ENCODE measurements at places on chromosomes 6 and 20.
A peak's percentile ranks its signal among the peaks of the same experiment; 100 is the strongest.

DNA sequence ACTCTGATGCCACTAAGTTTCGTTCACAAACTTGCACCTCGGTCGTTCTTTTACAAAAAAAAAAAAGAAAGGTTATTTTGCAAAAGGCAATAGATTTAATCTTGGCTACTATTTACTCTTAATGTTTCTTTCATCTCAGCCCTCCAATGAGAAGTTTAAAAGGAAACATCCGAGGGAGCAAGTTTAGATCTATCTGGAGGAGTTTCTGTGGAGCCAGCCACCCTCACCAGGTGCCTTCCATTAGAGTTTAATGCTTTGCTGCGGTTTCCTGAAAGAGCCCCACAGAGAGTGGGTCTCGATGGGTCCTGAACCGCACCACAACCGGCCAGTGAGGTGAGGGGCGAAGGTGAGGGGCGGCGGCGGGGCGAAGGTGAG, 632 bp downstream of the PRKN start:
- DNase-seq: no peak

DNA sequence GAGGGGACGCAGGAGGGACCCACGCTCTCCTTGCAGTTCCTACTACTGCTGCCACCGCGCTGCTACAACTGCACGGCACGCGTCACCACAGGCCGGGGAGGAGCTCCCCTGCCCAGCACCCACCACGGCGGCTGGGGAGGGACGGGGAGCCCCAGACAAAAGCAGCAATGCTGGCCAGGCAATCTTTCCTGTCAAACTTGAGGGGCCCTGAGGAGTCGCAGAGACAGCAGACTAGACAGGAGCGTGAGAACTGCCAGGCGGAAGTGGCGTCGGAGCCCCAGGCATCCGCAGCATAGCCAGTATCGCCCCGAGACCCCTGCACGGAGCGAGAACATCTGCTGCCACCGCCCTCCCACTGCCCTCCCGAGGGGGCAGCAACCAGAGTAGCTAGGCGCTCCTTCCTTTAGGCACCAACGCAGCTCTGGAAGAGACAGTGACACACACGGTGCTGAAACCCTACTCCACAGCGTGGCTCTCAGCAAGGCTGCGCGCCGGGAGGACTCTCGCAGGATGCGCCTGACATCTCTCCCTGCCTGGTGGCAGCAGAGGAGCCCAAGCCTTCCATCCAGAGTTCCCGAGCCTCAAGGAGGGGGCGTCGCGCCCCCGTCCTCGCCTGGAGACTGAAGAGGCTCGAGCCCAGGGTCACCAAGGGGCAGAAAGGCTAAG, 2.2 kb downstream of the TAF4 start:
- DNase-seq: no peak

DNA sequence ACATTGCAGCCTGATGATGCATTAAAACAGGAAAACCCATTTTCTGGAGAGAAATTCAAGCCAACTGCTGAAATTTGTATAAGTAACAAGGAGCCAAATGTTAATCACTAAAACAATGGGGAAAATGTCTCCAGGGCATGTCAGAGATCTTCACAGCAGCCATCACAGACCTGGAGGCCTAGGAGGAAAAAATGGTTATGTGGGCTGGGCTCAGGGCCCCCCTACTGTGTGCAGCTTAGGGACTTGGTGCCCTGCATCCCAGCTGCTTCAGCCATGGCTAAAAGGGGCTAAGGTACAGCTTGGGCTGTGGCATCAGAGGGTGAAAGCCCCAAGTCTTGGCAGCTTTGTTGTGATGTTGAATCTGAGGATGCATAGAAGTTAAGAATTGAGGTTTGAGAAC, 479.8 kb downstream of the BCKDHB start:
- DNase-seq: no peak

DNA sequence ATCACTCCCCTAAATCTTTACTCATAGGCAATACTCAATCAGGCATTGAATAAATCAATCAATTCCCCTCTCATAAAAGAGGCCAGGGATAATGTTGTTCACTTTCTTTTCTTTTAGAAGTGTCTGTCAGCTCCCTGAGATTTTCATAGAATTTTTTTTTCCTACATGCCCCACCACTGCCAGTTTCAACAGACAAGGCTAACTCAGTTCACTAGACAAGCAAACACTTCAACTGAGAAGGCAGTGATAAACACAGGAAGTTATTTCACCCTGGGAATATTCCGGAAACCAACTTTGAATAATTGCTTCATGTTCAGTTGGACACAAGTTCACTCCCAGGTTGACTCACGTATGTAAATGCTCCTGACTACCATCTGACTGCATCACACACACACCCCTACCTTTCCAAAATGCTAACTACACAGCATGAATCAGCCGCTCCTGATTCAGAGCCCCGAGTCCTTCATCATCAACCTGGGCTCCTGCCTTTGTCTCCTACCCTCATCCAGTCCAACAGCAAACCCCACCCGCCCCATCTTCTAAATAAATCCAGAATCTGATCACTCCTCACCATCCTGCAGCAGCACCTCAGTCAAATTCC, 143.9 kb downstream of the BCAS1 start:
- peak; percentile 81 for DNase-seq

- no peak for DNase-seq
Measured at GRCh38 chr6:34486106-34486740, 20.3 kb downstream of the PACSIN1 start.

- no peak for DNase-seq
Measured at GRCh38 chr6:161476711-161477110, 202.8 kb upstream of the AGPAT4 start.

DNA sequence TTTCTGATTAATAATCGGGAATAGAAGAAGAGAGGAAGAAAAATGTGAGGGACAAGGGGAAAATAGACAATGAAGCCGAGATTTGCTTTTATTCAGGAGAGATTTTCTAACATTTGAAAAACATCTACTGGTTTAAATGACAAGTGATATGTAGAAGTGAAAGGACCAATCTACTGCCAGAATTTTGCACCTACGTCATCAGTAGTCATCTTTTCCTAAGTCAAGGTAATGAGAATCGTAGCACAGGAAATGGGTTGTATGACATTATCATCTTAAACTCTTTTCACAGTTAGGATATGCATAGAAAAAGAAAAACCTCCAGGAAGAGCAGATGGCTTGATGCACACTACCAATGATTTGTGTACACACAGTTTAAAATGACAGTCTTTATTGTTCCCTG, 45.3 kb upstream of the RAB32 start:
- DNase-seq: no peak

DNA sequence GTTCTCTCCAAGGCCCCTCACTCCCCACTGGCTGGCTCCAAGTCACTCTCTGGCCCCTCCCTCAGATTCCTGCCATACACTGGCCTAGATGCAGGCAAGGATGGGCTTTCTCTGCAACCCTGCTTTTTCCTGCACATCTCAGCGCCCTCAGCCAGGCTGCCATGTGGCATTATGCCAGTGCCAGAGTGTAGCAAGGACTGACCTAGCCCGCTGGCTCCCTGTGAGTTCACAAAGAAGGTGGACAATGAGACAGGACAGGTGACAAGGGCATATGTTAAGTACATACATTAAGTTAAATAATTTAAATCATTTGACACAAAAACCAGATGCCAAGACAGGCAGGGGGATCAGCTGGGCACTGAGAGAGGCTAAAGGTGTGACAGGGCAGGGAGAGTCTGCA, 394.6 kb downstream of the ZFAND3 start:
- DNase-seq: no peak

DNA sequence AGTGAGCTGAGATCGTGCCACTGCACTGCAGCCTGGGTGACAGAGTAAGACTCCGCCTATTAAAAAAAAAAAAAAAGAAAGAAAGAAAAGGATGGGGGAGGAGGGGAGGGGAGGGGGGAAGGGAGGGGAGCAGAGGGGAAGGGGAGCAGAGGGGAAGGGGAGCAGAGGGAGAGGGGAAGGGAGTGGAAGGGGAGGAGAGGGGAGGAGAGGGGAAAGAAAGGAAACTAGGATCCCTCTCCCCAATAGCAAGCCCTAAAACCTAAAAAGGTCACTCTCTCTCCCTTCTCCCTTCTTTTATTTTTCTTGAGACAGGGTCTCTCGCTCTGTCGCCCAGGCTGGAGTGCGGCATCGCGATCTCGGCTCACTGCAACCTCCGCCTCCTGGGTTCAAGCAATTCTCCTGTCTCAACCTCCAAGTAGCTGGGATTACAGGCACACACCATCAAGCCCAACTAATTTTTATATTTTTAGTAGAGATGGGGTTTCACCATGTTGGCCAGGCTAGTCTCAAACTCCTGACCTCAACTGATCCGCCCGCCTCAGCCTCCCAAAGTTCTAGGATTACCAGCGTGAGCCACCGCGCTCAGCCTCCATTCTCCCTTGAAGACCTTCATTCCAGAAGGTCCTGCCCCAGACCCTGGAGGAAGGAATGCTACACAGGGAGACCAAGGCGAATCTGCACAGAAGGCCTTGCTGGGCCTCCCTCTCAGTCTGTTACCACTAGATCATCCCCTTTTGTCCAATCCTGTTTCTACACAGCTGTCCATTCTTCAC, 45.8 kb upstream of the PIM1 start:
- DNase-seq: no peak

GRCh38 chr20:25000268-25000801, 7.8 kb upstream of the APMAP start:
- DNase-seq: no peak

DNA sequence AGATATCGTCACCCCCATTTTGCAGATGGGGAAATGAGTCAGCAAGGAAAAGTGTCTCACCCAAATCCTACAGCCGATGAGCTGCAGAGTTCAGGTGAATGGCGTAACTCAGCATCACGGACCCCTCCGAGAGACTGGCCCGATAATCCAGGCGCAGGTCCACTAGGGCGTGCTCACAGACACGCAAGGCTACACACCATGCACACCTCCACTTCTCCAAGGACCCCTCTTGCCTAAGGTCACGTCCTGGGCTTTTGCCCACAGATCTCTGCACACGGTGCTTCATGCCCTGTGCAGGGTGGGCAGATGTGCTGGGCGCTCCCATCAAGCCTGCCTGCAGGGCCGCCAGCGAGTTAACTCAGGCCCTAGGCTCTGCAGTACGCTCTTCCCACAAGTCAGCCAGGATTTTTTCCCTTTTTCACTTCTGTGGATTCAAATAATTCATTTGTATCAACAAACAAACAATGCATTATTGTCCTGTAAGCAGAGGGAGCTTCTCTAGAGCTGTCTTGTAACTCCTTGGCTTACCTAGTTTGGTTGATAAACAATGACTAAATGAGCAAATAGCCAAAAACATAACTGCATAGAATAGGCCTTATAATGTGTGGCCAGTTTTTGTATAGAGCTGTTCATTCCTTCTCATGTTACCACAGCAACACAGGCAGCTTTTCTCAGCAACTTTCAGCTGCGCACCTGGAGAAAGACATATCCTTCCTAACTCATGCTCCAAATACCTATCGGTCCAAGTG, 139.1 kb downstream of the AGPAT4 start:
- no peak for DNase-seq

GRCh38 chr6:68071740-68072139, 563.3 kb upstream of the ADGRB3 start:
- no peak for DNase-seq

DNA sequence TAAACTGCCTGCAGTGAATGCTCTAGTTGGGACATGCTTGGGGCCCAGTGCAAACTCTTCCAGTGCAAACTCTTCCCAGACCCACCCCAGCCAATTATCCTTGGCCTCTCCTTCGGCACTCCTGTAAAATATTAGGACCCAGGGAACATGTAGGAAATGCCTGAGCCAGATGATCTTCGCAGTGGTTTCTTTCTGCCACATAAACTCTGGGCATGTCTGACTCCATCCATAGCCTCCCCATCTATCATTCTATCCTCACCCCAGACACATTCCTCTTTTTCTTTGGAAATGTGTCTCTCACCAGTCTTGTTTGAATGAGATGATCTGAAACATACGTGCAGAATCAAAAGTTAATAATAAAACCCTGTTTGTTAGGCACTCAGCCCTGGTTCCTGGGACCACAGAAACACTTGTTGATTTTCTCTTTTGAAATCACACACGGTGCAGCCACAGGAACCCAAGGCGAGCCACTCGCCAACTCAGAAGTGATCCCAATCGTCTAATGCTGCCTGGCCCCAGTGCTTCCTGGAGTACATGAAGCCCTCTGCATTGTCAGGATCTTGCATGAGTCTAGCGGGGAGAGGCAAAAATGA, 108.9 kb upstream of the CST7 start:
- DNase-seq: no peak

GRCh38 chr6:140311146-140311545, 936.7 kb upstream of the CITED2 start:
- no peak for DNase-seq

DNA sequence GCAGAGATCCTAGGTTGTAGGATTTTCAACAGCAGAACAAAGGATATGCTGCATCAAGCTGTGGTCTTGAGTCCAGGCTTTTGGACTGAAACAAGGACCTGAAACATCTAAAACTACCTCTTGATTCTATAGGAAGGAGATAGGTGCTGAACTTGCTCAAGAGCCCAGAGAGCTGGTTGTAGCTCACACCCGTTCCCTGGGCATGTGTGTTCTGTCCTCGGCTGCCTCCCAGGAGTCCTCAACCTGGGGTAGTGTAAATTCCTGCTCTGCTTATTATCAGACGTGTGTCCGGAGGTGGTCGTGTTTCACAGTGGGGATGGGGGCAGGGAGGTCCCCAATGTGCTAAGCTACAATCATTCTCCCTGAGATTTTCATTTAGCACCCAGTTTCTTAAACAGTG, 4.8 kb downstream of the NOP56 start:
- DNase-seq: no peak

GRCh38 chr6:103875221-103875620, 984.5 kb downstream of the HACE1 start:
- no peak for DNase-seq

- no peak for DNase-seq
Measured at GRCh38 chr20:63224412-63225081, 8.6 kb upstream of the YTHDF1 start.

GRCh38 chr6:17493286-17493685, 99.9 kb downstream of the CAP2 start:
- no peak for DNase-seq

- DNase-seq: no peak
Measured at GRCh38 chr6:686497-686896, 6.4 kb downstream of the EXOC2 start.

DNA sequence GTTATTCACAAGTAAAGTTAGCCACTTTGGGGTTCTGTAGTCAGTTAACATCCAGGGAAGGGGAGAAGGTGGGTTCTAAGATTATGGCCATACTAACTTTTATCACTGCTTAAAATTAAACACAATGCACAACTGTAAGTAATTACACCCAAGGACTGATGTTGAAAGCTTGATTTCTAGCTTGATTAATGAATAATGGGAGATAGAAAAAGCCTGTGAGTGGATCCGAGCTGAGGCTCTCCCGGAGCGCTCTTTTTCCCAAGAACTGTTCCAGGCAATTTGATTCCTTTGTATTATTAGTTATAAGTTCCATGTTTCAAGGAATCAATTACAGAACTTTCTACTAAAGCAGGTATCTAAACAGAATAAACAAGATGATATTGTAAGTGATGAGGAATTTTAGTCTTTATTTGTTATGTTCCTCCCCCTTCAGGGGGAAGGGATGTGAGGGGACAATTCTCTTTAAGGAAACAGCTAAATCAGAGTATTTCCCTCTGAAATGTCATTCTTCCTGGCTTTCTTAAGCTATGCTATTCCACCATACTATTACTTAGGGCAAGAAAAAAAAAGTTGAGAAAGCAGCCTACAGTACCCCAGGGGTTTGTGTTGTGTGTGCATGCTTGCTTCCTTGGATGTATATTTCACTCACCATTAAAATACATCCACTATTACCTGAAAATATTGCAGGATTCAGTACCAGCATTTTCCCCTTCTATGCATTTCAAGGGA, 3.8 kb downstream of the TSHZ2 start:
- no peak for DNase-seq

GRCh38 chr20:49411221-49411925, 71.1 kb downstream of the KCNB1 start:
- no peak for DNase-seq

- DNase-seq: peak; percentile 21
Measured at GRCh38 chr6:25223490-25223991, 55.6 kb upstream of the CARMIL1 start.

GRCh38 chr20:25389858-25390537, 637 bp downstream of the ABHD12 start:
- no peak for DNase-seq

Data from NCI-H1436 treated with DMSO at 0.1 percent for 48 hours (cell line).